ENCODE measurements at places on chromosomes 6 and 20.

DNA sequence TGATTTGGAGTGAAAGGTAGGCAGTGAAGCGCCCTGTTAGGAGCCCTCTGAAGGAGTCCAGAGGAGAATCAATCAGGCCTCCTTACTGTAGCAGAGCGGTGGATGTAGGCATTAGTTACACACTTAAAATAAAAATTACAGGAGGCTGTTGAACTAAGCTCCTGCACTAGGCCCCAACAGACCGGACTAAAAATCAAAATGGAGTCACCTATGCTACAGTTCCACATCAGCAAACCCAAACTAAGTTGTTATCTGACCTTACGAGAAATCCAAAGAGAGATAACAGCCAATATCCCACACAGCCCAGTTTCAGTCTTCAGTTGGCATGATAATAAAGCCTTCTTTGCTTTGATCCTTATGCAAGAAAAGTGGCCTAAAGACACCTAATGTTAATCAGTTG lies 26.8 kb downstream of the SGK1 start:
- DNase-seq, result no peak

- no peak for DNase-seq
Measured at GRCh38 chr20:56827763-56828162, 198.7 kb downstream of the TFAP2C start.

- no peak for DNase-seq
Measured at GRCh38 chr6:114407426-114408035, 64.7 kb upstream of the HS3ST5 start.

- DNase-seq, result no peak
Measured at GRCh38 chr20:42474646-42475045, 715.1 kb downstream of the PTPRT start.

Measured in inflammatory macrophage treated with lipopolysaccharide for 1 hour (primary cell).